ENCODE measurements at places on chromosomes 11 and 22.

- no peak for DNase-seq
- no peaks in the 10 kb centered on the region for H3K27me3 ChIP-seq
- H3K27ac ChIP-seq = peak overlapping the region; percentile 96
- peak overlapping the region; percentile 100 for H3K4me3 ChIP-seq
Observed at GRCh38 chr11:101915791-101916291, 481 bp downstream of the ANGPTL5 start.

DNA sequence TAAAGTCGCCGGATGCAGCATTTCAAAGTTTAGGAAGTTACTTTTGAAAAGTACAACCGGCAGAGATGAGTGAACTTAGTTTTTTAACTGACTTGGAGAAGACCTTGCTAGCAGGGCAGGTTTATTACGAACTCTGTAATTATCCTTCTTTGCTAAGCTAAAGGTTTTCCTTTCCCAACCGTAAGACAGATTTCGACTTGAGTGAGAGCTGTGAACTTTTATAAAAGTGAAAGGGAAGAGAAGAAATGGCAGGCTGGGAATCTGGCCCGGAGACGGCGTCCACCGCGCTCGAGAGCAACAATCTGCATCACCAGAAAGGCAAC, 659 bp upstream of the TEAD1 start:
- H3K27ac ChIP-seq = peak overlapping the region; percentile 91
- peaks cover 41% of the 10 kb centered on the region for H3K36me3 ChIP-seq
- peaks cover 25% of the 10 kb centered on the region for H3K4me1 ChIP-seq
- no peak for DNase-seq

DNA sequence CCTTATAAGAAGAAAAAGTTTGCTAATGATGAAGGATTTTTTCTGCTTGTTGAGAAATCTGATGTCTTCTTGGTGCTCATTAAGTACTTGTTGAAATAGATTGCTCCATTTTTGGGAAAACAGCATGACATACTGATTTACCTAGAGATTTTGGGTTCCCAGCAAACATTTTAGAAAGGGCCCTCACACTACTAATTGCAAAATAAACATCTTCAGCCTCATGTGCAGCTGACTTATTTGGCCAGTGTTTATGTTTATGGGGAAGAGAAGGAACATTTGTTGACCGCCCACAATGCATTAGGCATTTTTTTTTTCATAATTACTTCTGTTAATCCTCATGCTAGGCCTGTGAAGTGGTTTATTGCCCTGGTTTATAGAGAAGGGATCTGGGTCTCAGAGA, 40.1 kb downstream of the LDLRAD3 start:
- no peak overlapping the region for H3K27ac ChIP-seq
- no peak for DNase-seq
- no peak overlapping the region for H3K4me3 ChIP-seq
- H3K27me3 ChIP-seq = no peaks in the 10 kb centered on the region

DNA sequence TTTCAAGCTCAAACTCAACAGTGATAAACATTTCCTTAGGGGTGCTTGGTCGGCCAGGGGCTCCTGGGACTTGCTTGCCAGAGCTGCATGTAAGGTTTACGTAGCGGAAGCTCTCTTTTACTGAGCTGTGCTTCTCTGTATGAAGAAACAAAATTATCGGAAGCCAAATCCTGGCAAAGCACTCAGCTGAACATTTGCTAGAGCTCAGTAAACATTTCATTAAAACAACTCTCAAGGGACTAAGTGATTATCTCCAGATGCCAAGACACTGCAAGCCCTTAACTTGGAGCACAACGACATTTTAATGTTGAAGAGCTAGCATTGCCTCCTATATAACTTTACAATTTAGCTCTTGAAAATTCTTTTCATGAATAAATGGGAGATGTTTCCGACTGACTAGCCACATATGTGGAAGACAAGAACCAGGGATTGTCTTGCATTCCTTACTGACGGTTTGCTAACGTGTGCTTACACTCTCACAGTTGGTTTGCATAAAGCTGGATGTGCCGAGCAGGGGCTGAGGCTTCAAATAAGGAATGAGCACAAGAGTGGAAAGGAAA, 43.4 kb downstream of the SCUBE2 start:
- H3K36me3 ChIP-seq = no peaks in the 10 kb centered on the region
- H3K4me3 ChIP-seq = no peak overlapping the region
- peaks cover 43% of the 10 kb centered on the region for H3K27me3 ChIP-seq
- DNase-seq = no peak
- no peaks in the 10 kb centered on the region for H3K4me1 ChIP-seq

DNA sequence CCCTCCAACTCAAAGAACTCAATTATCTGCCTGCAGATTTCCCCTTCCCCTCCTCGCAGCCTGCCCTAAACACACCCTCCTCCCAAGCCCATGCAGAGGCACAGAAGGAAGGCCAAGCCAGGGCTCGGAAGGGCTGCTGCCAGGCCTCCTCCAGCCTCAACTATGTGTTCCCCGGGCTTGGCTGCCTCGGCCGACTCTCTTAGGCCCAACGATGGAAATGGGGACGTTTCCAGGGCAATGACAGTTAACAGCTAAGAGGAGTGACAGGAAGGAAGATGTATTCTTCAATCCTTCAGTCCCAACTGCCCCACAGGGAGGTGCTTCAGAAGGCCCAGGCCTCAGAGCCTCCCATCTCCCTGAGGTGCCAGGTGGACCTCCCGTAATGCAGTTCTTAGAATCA, 104.0 kb upstream of the AKIP1 start:
- peaks cover 24% of the 10 kb centered on the region for H3K4me1 ChIP-seq
- H3K4me3 ChIP-seq = no peak overlapping the region
- H3K27me3 ChIP-seq = no peaks in the 10 kb centered on the region
- no peak for DNase-seq
- peaks cover 29% of the 10 kb centered on the region for H3K36me3 ChIP-seq
- no peak overlapping the region for H3K27ac ChIP-seq

DNA sequence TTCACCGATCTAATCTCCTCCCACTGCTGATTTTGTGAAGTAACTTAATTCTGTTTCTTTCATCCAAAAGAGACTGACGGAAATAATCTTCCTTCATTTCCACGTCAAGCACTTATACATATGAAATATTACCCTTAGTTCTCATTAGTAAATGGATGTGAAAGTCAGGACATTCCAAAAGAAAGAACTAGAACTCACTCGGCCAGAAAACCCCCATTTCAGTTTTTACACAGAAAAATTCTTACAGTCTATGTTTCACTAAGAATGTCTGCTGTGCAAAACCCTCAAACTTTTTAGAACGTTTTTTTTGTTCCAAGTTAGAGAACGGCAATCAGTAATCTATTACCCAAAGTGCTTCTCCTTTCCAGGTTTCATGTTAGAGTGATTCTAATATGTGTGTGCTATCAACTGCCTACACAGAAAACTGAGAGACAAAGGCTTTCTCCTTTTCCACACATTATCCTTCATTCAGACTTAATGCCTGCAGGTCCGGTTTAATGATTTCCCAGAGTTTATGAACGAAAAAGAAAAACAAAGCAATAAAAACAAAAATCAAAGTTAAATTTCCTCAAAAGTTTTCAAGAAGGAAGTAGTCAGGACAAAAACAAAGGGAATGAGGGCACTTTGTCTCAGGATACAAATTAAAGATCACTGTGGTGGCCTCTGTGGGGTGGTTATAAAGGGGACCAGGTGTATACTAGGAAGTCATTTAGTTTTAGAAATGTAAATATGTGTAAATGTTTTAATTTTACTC, 11.3 kb upstream of the SESN3 start:
- DNase-seq = no peak
- H3K4me3 ChIP-seq = no peak overlapping the region
- H3K27me3 ChIP-seq = no peaks in the 10 kb centered on the region
- no peaks in the 10 kb centered on the region for H3K4me1 ChIP-seq
- H3K36me3 ChIP-seq = no peaks in the 10 kb centered on the region
- no peak overlapping the region for H3K27ac ChIP-seq

DNA sequence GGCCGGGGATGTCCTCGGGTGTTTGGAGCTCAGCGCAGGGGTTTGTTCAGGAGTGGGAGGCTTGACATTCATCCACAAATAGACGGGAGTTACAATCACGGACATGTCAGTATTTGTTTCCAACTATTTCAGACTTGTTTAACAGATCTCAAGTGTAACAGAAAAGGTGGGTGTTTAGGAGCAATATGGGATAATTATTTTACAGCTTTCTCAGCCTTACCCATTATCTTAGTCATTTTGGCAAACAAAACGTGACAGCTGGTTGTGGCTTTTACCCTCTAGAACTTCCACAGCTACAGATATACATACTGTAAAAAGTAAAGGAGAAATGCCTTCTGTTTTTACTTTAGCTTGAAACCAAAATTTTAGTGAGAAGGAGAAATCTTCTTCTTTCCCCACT, 178.7 kb upstream of the TMEM45B start:
- H3K27ac ChIP-seq = peak overlapping the region; percentile 53
- H3K4me3 ChIP-seq = no peak overlapping the region
- no peaks in the 10 kb centered on the region for H3K27me3 ChIP-seq

DNA sequence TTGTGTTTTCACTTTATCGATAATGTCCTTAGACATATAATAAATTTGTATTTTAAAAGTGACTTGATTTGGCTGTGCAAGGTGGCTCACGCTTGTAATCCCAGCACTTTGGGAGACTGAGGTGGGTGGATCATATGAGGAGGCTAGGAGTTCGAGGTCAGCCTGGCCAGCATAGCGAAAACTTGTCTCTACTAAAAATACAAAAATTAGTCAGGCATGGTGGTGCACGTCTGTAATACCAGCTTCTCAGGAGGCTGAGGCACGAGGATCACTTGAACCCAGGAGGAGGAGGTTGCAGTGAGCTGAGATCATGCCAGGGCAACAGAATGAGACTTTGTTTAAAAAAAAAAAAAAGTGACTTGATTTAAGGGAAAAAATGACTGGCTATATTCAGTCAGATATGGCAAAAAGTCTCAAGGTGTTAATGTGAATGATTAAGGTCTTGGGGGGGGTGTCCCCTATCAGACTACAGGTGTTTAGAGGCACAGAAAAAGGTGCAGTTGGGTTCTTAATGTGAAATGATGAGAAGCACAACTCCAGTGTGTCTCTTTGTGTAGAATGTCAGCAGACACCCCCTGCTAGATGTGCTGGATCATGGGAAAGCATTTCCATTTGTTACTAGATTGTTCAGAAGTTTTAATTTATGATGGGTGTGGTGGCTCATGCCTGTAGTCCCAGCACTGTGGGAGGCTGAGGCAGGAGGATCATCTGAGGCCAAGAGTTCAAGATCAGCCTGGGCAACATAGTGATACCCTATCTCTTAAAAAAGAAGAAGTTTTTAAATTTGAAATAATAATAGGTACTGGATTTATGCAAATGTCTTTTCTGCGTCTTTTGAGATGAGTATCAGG, 17.0 kb downstream of the NEAT1 start:
- peak overlapping the region; percentile 53 for H3K27ac ChIP-seq
- H3K27me3 ChIP-seq = no peaks in the 10 kb centered on the region
- peaks cover 88% of the 10 kb centered on the region for H3K4me1 ChIP-seq
- no peak for DNase-seq
- no peak overlapping the region for H3K4me3 ChIP-seq

- H3K27ac ChIP-seq = peak overlapping the region; percentile 12
- peaks cover 15% of the 10 kb centered on the region for H3K4me1 ChIP-seq
- no peaks in the 10 kb centered on the region for H3K36me3 ChIP-seq
- peak; percentile 37 for DNase-seq
Observed at GRCh38 chr11:76823481-76824028, 37.2 kb upstream of the ACER3 start.

- peak overlapping the region; percentile 98 for H3K4me3 ChIP-seq
- H3K27ac ChIP-seq = peak overlapping the region; percentile 95
- peaks cover 51% of the 10 kb centered on the region for H3K4me1 ChIP-seq
Observed at GRCh38 chr11:68312780-68313573, 586 bp downstream of the LRP5 start.

- no peaks in the 10 kb centered on the region for H3K27me3 ChIP-seq
- H3K27ac ChIP-seq = peak overlapping the region; percentile 77
- peaks cover 42% of the 10 kb centered on the region for H3K4me1 ChIP-seq
- H3K36me3 ChIP-seq = peaks cover 4% of the 10 kb centered on the region
- DNase-seq = peak; percentile 85
Observed at GRCh38 chr11:69899957-69900821, 81.0 kb upstream of the FGF3 start.

GRCh38 chr11:63887386-63887999, 29.5 kb downstream of the RCOR2 start:
- DNase-seq = no peak
- no peaks in the 10 kb centered on the region for H3K27me3 ChIP-seq
- peaks cover 17% of the 10 kb centered on the region for H3K36me3 ChIP-seq
- peaks cover 35% of the 10 kb centered on the region for H3K4me1 ChIP-seq

DNA sequence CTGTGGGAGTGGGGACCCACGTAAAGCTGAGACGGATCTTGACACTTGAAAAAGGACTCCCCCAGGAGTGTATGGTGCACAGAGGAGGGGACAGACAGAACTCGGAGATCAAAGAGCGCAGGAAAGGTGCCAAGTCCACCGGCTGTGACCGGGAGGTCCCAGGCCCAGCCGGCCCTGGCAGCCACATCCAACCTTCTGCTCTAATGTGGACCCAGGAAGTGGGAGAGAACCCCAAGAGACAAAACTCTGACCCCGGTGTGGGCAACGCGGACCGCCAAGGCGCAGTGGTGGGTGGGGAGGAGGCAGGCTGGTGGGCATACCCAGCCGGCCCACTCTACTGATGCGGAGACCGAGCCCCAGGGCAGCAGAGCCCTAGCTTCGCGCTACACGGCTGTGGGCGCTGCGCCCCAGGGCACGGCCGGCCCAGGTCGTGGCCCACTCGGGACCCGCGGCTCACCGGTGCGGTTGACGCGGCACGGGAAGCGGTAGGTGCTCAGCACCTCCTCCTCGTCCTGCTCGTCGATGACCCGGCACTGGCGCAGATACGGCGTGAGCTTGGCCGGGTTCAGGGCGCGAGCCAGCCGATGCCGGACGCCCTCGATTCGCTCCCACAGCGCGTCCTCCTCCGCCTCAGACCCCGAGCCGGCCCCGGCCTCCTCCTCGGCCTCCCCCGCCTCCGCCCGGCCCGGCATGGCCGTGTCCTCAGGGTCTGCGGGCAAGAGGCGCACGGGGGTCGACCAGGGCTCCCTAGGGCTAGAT, 527 bp downstream of the CARD10 start:
- H3K27me3 ChIP-seq = no peaks in the 10 kb centered on the region
- H3K4me1 ChIP-seq = peaks cover 31% of the 10 kb centered on the region
- H3K27ac ChIP-seq = peak overlapping the region; percentile 81

DNA sequence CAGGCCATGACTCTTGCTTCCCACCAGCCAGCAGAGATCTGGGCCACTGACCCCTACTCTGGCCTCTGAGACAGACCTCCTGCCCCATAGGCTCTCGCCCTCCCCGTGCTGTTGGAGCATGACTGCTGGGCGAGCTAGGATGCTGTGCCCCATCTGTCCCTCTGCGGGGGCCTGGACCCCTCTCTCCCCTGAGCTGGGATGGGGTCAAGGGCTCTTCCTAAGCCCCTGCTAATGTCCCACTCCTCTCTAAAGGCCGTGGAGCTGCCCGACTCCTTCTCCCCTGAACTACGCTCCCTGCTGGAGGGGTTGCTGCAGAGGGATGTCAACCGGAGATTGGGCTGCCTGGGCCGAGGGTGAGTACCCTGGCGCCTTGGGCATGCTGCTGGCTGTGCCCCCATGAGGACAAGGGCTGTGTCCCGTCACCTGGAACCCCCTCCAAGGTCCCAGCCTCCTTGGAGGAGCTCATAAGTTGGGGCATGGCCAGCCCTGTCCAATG, 6.2 kb upstream of the ANKRD13D start:
- no peak for DNase-seq
- peaks cover 12% of the 10 kb centered on the region for H3K4me1 ChIP-seq
- no peak overlapping the region for H3K4me3 ChIP-seq
- no peak overlapping the region for H3K27ac ChIP-seq
- no peaks in the 10 kb centered on the region for H3K27me3 ChIP-seq

GRCh38 chr11:87330187-87330601, 292.5 kb downstream of the TMEM135 start:
- H3K27ac ChIP-seq = no peak overlapping the region
- no peaks in the 10 kb centered on the region for H3K36me3 ChIP-seq
- no peaks in the 10 kb centered on the region for H3K4me1 ChIP-seq
- DNase-seq = no peak

GRCh38 chr11:74932169-74932568, 16.7 kb downstream of the XRRA1 start:
- no peak overlapping the region for H3K4me3 ChIP-seq
- no peaks in the 10 kb centered on the region for H3K4me1 ChIP-seq
- DNase-seq = no peak
- no peaks in the 10 kb centered on the region for H3K36me3 ChIP-seq
- H3K27me3 ChIP-seq = no peaks in the 10 kb centered on the region
